Activated naive CD4-positive, alpha-beta T cell (primary cell): ENCODE measurements at places on chromosomes 11 and 22.

DNA sequence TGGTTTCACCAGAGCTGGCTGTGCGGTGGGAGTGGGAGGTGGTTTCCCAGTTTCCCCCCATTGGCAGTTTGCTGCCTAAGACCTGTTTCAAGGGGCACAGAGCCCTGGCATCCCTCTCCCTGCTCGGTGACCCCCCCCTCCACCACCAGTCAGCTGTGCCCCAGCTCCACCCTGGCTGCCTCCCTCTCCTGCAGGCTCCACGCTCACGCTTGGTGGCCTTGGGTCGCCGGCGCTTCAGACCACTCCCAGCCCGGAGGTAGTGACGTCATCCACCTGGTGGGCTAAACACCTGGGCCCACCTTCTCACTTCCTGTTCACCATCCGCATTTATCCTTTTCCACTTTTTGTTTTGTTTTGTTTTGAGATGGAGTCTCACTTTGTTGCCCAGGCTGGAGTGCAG lies 7.8 kb downstream of the GAL start:
- DNase-seq = no peak

- no peak for DNase-seq
Measured at GRCh38 chr11:70661761-70662501, 263.6 kb downstream of the CTTN start.

DNA sequence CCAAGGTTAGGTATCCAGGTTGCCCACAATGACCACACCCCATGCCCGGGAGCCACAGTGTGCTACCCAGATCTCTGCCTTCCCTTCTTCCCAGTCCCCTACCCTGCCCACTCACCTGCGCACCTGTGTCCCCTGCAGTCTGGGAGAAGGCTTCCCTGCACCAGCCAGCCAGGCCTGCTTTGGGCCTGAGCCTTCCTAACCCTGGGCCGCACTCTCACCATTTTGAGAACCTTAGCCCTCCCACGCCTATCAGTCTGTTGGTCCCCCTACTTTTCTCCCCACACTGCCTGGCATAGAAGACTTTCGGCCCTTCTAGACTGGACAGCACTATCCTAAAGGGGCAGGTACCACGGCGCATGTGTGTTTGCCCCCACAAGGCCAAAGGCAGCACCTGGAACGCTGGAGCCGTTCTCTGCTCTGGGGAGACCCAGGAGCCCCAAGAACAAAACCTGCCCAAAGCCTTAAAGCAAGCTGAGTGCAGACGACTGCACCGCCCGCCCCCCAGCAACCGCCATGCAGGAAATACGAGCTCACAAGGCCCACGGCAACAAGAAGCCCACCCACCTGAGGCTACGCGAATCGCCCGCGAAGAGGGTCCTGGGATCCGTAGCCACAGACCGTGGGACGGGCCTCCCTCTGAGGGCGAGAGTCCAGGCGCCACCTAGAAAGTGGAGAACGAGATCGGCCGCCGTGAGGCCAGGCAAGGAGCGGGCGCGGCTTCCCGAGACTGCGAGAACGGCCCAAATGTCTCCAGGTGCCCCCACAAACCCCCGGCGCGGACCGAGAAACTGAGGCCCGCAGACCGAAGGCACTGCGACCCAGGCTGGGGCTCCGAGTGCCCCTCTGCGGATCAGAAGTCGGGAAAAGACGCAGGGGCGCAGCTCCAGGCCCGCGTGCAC lies 546 bp downstream of the GNB1L start:
- DNase-seq = no peak

DNA sequence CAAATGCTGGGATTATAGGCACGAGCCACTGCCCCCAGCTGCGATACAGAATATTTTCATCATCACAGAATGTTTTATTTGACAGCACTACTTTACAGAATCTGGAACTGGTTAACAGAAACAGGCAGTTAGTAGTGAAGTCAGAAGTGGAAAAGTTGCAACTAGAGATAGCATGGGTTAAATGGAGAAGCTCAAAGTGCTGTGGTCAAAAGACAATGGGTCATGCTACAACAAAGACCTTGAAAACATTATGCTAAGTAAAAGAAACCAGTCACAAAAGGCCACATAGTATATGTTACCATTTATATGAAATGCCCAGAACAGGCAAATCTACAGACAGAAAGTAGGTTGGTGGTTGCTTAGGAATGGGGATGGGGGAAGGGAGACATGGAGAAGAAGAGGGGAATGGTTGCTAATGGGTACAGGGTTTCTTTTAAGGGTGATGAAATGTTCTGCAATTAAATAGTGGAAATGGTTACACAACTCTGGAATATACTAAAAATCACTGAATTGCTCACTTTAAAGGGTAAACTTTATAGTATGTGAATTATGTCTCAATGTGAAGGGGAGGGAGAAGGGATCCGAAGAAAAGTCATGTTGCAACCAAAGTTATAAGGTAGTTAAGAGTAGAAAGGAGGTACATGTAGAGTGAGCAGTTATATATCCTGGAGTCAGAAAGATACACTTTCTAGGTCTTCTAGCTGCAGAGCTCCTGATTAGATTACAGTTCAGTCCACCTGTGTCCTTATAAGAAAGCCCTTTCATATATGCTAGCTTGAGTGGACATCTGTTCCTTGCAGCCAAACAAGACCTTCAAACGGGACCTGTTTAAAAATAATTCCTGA lies 46.3 kb upstream of the RAPSN start:
- DNase-seq = no peak

GRCh38 chr11:85685125-85685819 lies 723 bp downstream of the CCDC89 start:
- no peak for DNase-seq

- no peak for DNase-seq
Measured at GRCh38 chr11:124917115-124917637, 1.9 kb upstream of the HEPN1 start.
